Stimulated activated CD8-positive, alpha-beta memory T cell treated with anti-CD3 and anti-CD28 coated beads, Interleukin-4, amount 100 ng/mL, for 4 hours (primary cell): ENCODE measurements at places on chromosomes 6 and 20.

GRCh38 chr6:43489277-43490072, 12.1 kb downstream of the TJAP1 start:
- no peak for DNase-seq

- no peak for DNase-seq
Measured at GRCh38 chr6:106037060-106037459, 49.1 kb upstream of the PRDM1 start.

GRCh38 chr6:145245119-145245518, 490.2 kb downstream of the EPM2A start:
- DNase-seq, result no peak

DNA sequence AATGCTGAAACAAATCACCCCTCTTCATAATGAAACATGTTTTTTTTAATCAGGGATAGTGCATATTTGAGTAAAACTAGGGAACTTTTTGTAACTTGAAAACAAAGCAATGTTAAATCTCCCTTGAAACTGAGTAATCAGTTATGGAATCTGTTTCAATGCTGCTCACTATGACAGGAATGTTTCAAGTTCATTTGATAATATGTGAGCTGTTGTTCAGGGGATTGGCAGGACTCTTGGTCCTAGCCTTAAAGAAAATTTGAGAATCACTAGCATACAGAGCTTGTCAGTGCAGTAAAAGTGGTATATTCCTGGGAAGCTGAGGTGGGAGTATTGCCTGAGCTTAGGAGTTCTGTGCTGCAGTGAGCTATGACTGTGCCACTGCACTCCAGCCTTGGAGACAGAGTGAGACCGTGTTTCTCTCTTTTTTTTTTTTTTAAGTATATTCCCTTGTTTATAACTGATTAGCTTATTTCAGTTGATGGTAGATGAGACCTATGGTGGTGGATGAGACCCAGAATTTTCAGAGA, 21.6 kb upstream of the CALHM6 start:
- no peak for DNase-seq

- no peak for DNase-seq
Measured at GRCh38 chr6:14066782-14067406, 50.7 kb upstream of the CD83 start.

DNA sequence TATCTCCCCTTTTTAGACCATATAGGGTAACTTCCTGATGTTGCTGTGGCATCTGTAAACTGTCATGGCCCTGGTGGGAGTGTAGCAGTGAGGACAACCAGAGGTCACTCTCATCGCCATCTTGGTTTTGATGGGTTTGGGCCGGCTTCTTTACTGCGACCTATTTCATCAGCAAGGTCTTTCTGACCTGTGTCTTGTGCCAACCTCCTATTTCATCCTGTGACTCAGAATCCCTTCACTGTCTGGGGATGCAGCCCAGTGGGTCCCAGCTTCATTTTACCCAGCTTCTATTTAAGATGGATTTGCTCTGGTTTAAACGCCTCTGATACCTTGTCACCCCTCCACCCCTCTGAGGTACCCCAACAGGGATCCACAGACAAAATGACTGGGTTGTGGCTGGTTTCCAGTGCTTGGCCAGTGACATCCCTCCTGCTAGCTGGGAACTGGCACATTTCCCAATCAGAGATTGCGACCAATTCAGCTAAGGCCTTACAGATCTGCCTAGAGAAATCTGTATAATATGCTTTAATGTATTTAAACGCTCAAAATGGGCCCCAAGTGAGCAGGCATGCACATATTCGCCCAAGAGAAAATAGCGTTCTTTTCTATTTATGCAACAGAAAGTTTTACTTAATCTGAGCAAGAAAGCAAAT, 315.6 kb upstream of the QKI start:
- no peak for DNase-seq

GRCh38 chr20:44437497-44437896, 38.2 kb upstream of the TTPAL start:
- no peak for DNase-seq

DNA sequence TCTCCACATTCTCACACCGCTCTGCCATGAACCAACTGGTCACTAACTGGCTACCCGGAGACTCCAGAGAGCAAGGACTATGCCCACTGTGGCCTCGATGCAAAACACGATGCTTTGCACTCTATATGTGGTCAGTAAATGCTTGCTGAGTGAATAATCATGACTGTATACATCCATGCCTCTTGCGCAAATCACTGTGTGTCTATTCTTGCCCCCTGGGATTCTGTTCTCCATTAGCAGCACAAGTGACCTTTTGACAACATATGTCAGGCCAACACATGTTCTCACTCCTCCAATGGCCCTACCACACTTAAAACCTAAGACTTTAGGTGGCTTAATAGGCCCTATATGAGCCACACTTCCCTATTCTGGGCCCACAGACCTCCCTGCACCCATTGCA, 16.9 kb downstream of the KIF16B start:
- DNase-seq, result no peak
